ENCODE measurements at places on chromosomes 13 and 19.

DNA sequence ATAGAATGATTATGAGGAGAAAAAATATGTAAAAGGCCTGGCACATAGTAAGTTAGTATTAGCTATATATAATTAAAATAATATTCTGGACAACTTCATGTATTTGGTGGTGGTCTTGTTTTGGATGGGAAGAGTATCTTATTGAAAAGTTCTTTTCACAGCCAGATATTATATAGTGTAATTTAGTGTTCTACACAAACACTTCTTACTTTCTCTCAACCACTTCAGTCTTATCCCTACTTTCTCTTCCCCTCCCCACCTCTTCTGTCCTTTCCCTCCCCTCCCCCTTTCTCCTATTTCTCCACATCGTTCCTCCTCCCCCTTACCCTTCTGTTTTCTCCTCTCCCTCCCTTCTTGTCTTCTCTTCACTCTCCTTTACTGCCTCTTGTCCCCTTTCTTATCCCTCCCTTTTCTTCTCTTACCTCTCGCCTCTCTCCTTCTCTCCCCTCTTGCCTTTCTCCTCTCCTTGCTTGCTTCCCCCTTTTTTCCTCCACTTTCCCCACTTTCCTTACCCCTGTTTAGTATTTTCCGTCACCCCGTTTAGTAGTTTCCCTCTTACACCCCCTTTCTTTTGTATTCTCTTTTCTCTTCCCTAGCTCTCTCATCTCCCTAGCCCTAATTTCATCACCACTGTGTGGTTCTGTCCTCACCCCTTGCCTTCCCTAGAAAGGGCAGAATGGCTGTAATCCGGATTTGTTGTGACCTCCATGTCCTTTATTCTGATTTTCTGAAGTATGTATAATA is 107.2 kb upstream of the MLNR start:
- no peak for DNase-seq

GRCh38 chr13:31859571-31859970 is 120.2 kb downstream of the RXFP2 start:
- DNase-seq = no peak

GRCh38 chr19:56080669-56081401 is 40.3 kb downstream of the ZNF787 start:
- peak; percentile 82 for DNase-seq

GRCh38 chr13:28958018-28958417 is 137.9 kb downstream of the MTUS2 start:
- DNase-seq = no peak

GRCh38 chr19:51166846-51167490 is 24.9 kb downstream of the SIGLEC7 start:
- DNase-seq = no peak

- no peak for DNase-seq
Observed at GRCh38 chr13:111322001-111322915, 1.8 kb downstream of the TEX29 start.

DNA sequence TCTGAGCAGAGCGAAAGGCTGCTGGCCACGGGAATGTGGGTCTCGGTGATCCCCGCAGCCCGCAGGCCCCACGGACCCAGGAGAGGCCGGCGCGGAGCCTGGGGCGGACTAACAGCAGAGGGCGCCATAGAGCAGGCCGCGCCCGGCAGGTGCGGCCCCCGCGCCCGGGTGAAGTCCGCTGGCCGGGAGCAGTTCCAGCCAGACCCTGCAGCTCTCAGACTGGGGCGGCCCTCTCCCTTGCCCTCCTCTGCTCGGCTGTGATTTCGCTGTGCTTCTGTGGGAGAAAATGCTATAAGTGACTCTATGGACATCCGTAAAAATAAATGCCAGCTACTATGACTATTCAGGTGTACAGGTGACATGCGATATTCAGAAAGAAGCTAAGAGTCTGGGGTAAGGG is 37.7 kb downstream of the GSX1 start:
- peak; percentile 67 for DNase-seq

GRCh38 chr13:40206241-40207000 is 460.0 kb downstream of the FOXO1 start:
- DNase-seq = no peak

- no peak for DNase-seq
Observed at GRCh38 chr13:75312884-75313520, 169.0 kb downstream of the TBC1D4 start.

- no peak for DNase-seq
Observed at GRCh38 chr19:14097532-14098151, 7.1 kb upstream of the SAMD1 start.

- DNase-seq = no peak
Observed at GRCh38 chr19:660793-661426, 2.1 kb downstream of the RNF126 start.

- peak; percentile 48 for DNase-seq
Observed at GRCh38 chr13:80276371-80277289, 64.3 kb downstream of the SPRY2 start.

GRCh38 chr19:1018393-1018792 is 2.5 kb downstream of the TMEM259 start:
- DNase-seq = no peak

DNA sequence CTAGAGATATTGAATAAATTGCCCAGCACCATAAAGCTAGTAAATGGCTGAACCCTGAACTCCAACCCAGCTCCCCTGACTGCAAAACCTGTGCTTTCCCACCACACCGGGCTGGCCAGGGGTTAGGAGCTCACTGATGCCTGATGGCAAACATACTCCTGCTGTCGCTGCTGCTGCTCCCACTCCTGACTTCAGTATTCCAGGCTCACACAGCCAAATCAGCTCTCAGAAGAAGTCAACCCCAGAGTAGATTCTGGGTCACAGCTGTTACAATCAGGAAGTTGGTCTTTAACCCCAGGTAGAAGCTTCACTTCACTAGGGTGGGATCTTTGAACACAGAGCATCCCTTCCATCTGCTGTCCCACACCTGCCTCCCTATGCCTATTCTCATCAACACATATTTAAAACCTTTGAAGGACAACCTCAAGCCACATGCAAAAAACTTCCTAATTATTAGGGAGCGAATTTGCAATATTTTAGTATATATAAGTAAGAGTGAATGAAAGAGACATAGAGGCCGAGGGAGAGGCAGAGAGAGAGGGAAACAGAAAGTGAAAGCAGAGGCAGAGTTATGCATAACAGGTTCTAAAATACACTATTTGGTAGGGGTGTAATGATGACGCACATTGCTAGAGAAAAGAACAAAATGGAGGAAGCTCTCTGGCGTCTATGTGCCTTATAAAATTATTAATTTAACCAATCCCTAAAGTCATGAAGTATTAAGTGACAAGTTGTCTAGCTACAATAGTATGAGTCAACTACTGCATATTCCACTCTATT is 99.4 kb upstream of the SERP2 start:
- no peak for DNase-seq

GRCh38 chr13:92300651-92301050 is 902.2 kb downstream of the GPC5 start:
- no peak for DNase-seq

DNA sequence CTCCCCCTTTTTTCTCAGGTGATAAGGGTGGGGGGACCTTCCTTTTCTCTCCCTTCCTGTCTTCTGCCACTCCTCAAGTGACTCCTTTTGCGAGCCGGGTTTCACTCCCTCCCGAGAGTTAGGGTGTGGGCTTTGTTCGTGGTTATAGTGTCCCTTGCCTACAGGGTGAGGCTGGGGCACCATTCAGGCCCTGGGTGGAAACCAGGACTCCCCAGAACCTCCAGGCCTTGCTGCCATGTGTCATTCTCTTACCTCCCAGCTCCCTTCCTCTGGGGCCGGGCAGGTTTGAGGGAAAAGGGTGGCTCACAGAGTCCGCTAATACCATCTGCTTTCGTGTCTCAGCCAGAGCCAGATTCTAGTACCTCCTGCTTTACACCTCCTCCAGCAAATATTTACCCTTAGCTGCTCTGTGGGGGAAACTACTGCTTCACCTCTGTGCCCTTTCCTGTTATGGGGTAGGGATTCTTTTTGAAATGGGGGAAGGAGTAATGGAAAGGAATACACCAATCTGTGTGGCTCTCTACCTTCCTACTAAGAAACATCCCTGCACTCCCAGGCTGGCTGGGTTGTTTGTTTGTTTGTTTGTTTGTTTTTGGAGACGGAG is 2.8 kb downstream of the ACTN4 start:
- DNase-seq = no peak

- no peak for DNase-seq
Observed at GRCh38 chr13:73417012-73417615, 358.3 kb downstream of the KLF5 start.

DNA sequence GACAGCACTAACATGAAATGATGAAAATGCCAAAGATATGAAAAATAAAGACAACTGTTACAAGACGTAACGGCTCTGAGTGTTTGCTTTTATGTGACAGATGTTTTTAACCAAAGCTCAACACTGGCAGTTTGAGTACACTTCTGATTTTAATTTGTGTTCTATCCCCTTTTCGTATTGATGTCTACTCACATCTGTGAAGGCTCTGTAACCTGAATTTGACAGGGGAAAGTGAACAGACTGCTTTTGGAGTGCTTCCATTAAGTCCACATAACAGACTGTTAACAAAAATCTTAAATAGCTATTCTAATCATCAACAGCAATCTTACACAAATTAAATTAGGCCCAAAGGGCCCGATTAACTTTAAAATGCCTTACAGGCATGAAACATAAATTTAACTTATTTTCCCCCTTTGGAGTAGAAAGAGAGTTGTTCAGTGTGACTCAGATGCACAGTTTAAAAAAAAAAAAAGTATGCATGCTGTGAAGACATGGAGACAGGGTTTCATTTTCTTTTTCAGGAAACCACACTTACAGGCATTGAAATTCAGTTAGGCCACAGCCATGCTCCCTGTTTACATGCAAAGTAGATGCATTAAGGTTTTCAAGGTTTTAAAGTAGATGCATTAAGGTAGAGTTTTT is 16.3 kb upstream of the RNASEH2B start:
- no peak for DNase-seq

- no peak for DNase-seq
Observed at GRCh38 chr13:113283904-113284303, 13.1 kb upstream of the LAMP1 start.

DNA sequence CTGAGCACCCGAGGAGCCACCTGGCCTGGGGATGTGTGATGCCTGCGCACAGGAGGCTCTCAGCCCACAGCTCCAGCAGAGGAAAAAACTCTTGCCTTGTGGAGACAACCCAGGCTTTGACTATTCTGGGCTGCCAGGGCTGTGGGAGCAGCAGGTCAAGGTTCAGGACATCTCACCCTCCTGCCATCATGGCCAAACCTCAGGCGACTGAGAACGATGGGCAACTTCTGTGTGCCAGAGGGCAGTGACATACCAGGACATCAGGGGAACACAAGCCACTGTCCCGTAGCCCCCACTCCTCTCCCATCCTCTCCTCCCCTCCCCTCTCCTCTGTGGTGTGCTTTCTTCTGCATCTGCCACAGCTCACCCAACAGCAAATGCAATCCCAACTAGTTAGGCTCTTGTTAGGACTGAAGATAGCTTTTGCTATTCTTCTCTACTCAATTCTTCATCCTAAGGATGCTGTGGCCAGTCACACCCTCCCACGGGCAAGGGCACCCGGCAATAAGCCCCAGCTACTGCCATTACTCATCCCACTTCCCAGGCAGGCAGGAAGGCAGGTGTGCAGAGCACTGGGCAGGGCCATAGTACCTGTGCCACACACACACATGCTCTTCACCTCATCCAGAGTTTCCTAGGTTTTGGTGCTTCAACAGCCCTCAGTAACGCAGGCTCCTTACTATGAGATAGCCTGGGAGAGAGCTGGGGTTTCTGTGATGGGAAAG is 16.8 kb downstream of the ELL start:
- DNase-seq = no peak

DNA sequence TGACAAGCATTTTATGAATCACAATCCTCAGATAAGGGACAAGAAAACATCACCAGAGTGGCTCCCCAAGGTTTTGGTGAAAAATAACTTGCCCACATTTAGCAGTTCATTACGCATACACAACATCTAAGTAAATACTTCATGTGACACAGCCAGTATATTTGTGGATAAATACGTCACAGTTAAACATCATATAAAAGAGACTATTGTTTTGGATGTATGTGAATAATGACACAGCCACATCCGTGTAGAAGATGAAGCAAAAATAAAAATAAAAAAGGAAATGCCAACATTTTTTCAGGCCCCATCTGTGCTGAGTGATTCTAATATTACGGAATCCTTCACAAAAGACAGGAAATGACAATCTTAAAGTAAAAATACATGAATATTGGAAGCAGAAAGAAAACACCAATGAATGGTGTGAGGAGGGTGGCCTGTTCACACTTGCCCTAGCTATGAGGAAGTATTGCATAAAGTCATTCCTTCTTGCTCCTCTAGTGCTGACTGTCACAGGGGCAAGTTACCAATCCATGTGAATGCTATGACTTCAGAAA is 457.1 kb downstream of the KLF12 start:
- no peak for DNase-seq

GRCh38 chr19:1847348-1847683 is 967 bp downstream of the REXO1 start:
- no peak for DNase-seq

- no peak for DNase-seq
Observed at GRCh38 chr19:29457413-29457812, 68.4 kb upstream of the VSTM2B start.

DNA sequence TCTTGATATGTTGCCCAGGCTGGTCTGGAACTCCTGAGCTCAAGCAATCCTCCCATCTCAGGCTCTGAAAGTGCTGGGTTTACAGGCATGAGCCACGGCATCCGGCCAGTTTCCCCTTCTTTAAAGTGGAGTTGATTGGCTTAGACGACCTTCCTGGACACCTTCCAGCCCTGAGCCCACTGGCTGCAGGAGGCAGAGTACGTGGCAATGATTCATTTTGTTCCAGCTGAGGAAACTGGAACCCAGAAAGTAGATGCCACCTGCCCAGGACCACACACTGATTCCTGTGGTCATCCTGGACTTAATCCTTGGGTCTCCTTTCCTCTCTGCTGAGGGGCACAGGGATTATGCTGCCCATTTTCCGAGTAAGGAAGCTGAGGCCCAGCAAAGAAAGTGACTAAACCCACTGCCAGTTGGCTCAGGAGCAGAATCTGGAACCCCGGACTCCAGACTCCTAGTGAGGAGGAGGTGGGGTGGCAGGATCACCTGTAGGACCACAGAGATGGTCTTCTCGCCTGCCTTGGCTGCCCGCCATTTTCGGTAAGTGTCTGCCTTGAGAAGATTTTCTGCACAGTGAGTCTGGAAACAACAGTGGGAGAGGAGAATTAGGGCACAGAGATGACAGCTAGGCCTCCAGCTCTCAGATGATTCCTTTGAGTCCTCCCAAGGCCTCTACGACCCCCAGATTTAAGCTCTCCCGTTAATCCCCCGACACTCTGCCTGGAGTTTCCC is 737 bp downstream of the XRCC1 start:
- no peak for DNase-seq

GRCh38 chr19:38733493-38734175 is 10.6 kb downstream of the CAPN12 start:
- no peak for DNase-seq

Data from neural crest cell (in vitro differentiated cells).